ENCODE measurements at places on chromosomes 1 and 21.

- peak; percentile 32 for DNase-seq
Observed at GRCh38 chr1:37561133-37562132, 4.7 kb downstream of the DNALI1 start.

- no peak for DNase-seq
Observed at GRCh38 chr1:247266053-247266452, 10.2 kb downstream of the VN1R5 start.

DNA sequence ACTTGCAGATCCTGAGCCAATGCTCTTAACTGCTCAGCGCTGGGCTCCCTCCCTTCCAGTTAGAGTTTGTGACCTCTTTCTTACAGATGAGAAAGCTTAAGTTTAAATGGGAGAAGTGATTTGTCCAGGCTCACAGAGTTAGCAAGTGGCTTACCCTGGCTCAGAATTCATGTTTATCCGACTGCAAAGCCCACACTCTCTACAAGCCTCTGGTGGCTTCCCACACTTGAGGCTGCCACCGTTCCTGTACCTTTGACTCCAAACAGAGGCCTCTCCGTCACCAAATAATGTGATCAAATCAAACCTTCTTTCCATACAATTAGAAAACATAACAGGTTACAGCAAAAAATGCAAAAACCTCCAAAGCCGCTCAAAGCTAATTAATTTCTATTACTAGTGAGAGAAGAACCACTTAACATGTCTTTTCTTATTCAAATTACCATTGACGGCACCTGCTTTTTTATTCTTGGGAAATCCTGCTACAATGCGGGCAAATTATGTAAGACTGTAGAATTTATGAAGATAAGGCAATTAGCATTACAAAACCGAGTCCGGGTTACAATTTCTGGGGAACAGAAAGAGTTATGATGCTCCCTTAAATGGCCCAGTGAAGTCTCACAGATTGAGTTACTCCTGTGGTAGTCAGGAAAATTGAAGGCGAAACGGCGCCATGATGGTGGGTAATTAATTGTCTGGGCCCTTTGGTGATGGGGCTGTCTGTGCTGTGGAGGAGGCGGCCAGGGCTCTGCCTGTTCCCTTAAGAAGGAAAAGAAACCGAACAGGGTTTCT, 324.3 kb upstream of the POU3F1 start:
- no peak for DNase-seq

DNA sequence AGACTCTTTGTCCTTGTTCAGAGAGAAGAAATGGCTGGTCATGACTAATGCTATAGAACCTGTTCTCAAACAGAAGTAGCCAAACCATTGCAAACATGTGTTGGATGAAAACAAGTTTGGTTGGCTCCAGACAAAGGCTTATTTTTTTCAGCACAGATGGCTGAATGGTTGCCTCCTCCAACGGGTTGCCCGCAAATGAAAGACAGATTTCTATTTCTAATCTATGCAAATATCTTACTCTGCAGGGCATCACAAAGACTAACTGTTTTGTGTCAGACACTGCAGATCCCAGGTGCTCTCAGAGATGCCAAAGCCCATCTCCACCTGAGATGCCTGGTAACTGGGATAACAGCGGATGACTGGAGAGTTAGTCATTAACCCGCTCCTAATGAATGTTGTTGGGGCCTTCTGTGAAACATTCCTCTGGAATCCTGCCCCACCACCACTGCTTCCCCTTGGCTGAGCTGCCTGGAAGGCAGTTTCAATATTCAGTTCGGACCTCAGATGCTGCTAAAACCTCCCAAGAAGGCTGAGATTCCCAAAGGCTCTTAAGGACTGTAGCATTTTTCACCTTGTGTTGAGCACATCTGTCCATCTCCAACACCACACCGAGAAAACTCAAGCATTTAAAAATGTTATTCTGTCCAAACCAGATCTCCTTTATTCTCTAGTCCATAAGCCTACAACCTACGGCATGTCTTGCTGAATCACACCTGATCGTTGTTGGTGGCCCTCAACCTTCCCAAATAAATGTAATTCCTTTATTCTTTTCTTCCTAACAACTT, 104.4 kb downstream of the PTPN14 start:
- peak; percentile 61 for DNase-seq

GRCh38 chr1:31502926-31503511, 73.3 kb upstream of the TINAGL1 start:
- DNase-seq, result no peak

Measured in HuH-7.5 (cell line).